GM23338 (cell line): ENCODE measurements at places on chromosomes 3 and 15. TPM values are rescaled to one million over a fixed set of nuclear protein-coding genes. Genes with fewer than 3 reads are reported as not detected.

DNA sequence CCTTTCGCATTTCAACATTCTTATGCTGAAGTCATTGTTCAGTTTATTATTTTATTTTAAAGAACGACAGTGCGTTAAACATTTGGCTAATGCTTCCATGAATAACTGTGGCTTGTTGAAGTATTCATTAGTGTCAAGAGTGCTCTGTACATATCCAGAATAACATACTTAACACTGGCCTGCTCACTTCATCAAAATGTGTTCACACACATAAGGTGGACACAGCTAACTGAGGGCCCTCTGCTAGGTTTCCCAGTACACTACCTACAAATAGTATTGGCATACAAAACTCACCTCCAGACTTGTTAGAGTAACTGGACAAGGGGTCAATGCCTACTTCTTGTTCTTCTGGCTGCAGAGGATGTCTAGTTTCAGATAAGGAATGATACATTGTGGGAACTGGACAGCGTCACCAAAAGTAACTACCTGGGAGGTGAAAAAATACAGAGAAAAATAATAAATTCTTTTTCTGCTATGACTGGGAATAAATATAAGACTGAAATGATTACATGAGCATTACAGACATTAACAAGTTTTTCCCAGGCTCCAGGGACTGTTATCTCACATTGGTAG is 234.2 kb downstream of the TBC1D5 start:
- DNase-seq = no peak

CD276 gene
- polyA plus RNA-seq = 58.3 and 60.9 TPM in 2 replicates

FBXW12 gene
- 0.21 and 0.73 TPM in 2 replicates for polyA plus RNA-seq

DISP2 gene
- 2.2 and 2.5 TPM in 2 replicates for polyA plus RNA-seq

GRCh38 chr15:62453981-62454380 is 288.9 kb upstream of the C2CD4B start:
- no peak for DNase-seq

TRIM42 gene
- polyA plus RNA-seq = not detected in 2 replicates

DNA sequence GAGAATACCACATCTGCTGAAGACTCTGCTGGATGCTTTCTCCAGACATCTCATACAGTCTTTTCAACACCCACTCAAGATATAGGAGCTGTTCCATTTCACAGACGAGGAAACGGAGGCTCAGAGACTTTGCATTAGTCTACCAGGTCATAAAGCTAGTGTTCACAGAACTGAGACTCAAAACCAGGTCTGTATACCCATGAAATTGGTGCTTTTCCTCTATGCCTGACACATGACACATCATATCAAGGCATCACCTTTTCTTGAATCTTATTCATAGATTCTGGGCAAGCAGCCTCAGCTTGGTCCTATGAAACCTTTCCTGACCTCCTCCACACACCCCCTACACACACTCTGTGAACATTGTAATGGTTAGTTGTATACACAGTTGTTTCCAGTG is 101.2 kb downstream of the LPP start:
- DNase-seq = no peak

- DNase-seq = peak; percentile 80
These were observed 68.7 kb downstream of the SLTM start for GRCh38 chr15:58864602-58865424.

DNA sequence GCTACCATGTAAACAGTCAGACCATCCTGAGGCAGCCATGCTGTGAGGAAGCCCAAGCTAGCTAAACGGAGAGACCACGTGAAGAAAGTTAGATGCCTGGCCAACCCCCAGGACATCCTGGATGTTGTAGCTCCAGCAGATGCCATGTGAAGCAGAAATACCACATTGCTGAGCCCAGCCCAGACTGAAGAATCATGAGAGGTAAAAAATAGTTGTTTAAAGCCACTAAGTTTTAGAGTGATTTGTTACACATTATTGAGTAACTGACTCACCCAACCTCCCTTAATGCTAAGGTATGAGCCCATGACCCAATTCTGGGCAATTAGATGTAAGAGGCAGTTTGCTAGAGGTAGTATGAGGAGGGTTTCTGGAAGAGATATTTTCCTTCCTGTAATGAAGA is 200.5 kb downstream of the THRB start:
- no peak for DNase-seq

TMIE gene
- 0.70 and 0.84 TPM in 2 replicates for polyA plus RNA-seq

GRCh38 chr15:95141486-95141885 is 910.1 kb downstream of the MCTP2 start:
- no peak for DNase-seq

- no peak for DNase-seq
These were observed 79.6 kb downstream of the ARNT2 start for GRCh38 chr15:80483725-80484161.
